ENCODE measurements at places on chromosomes 5 and 9.

- no peak for DNase-seq
Measured at GRCh38 chr5:16891033-16891432, 45.1 kb downstream of the MYO10 start.

DNA sequence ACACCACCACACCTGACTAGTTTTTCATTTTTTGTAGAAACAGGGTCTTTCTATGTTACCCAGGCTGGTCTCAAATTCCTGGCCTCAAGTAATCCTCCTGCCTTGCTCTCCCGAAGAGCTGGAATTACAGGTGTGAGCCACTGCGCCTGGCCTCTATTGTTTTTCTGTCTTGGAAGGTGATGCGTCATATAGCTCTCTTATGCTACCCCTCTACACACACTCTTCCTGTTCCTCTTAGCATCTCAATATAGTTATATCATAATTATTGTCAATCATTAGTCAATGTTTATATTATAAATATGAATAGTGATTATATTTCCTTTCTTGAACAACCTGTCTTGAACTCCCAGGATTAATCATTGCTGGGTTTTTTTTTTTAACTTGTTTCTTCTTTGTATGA, 7.3 kb downstream of the PKD2L2 start:
- no peak for DNase-seq

GRCh38 chr5:73351593-73351992, 97.0 kb downstream of the FOXD1 start:
- DNase-seq = no peak

DNA sequence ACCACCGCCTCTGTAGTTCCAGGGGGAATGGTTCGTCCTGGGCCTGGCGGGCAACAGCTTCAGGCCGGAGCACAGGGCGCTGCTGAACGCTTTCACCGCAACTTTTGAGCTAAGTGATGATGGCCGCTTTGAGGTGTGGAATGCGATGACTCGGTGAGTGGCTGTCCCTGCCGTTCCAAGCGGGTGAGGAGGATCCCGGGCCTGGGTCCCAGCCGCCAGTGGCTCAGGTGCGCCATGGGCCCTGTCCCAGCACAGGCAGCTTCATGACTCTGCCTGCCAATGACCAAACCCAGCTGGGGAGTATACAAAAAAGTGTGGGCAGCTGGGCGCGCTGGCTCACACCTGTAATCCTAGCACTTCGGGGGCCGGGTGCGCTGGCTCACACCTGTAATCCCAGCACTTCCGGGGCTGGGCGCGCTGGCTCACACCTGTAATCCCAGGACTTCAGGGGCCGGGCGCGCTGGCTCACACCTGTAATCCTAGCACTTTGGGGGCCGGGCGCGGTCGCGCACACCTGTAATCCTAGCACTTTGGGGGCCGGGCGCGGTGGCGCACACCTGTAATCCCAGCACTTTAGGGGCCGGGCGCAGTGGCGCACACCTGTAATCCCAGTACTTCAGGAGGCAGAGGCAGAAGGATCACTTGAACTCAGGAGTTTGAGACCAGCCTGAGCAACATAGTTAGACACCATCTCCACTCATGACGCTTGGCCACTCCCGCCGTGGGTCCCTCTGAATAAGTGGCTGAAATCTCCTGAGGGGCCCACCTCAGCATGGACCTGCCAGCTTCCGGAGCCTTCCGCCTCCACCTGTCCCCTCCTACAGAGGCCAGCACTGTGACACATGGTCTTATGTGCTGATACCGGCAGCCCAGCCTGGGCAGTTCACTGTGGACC, 1.1 kb downstream of the LCN12 start:
- DNase-seq = no peak

GRCh38 chr9:137071282-137071681, 925 bp upstream of the SAPCD2 start:
- no peak for DNase-seq

DNA sequence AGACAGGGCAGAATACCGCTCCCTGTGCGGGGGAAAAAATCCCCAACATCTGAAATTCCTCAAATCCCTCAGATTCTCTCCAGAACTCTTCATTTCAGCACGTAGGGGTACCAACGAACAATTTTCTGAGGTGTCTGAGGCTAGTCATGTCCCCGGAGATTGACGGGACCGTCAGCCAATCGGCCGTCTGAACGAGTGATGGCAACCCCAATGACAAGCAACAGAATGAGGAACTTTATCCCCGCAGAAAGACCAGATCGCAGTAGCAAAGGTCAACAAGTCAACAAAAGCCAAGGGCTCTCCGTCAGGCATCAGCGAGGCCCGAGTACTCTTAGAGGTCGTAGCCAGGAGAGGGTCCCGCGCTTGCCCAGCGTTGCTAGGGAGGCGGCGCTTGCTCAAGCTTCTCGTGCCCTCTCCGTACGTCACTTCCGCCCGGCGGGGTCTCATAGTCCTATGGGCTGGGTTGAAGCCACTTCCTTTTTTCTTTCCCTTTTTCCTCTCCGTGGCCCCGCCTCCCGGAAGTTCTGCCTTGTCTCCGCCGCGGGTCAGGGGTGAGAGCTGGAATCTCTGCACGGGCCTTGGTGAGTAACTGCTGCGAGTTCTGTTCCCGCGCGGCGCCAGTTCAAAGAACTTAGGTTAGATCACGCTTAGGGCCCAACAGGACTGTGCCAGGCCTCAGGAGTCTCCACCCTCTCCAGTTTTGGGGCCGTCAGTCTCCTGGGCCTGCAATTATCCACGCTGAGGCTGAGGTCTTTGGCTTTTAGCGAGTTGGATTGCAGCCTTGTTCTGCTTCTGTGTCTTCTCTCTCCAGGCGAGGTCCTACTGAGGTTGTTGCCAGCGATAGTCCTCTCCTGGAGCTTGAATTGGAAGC, at the start of gene RNF20:
TSS of gene RNF20 (plus strand) at position 520 of the 871 bp plus-strand sequence. CDS start 1,571 bp downstream, outside the sequence.
- DNase-seq = peak; percentile 75

DNA sequence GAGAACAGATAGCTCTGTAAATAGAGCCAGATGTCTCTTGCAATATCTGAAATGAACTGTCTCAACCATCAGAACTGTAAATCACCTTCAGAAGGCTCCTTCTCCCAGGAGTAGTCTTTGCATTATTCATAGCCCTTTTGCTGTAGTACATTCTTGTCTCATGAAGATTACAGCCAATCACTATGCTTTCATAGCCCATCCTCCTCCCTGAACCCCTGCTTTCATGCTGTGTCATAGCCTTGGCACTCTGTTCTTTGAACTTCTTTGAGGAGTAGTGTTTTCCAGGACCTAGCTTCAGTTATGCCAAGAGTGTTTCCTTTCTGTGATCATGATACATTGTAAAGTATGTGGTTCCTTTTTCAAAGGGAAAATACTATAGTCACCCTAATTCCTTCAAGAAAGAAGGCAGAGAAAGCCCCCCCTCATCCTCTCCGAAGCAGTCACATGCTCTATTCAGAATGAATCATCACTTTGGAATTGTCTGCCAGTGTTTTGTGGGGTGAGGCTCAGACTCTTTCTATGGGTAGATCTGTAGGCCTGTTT, 61.1 kb downstream of the GRIA1 start:
- DNase-seq = no peak

GRCh38 chr5:87116825-87117512, 150.7 kb upstream of the RASA1 start:
- DNase-seq = no peak

DNA sequence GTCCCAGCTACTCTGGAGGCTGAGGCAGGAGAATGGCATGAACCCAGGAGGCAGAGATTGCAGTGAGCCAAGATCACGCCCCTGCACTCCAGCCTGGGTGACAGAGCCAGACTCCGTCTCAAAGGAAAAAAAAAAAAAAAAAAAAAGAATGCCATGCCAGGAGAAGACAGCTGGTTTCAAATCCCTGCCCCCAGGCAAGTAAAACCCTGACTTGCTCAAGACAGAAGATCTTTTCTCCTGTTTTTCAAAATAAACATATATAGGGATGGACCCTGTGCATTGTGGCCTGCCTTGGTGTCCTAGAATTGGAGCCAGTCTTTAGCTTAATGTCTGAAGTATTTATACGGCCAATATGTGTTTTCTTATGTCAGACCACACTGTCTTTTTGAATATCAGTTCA, 177.1 kb downstream of the NR3C1 start:
- DNase-seq = no peak

GRCh38 chr5:178418471-178419010, 171.7 kb downstream of the COL23A1 start:
- no peak for DNase-seq

DNA sequence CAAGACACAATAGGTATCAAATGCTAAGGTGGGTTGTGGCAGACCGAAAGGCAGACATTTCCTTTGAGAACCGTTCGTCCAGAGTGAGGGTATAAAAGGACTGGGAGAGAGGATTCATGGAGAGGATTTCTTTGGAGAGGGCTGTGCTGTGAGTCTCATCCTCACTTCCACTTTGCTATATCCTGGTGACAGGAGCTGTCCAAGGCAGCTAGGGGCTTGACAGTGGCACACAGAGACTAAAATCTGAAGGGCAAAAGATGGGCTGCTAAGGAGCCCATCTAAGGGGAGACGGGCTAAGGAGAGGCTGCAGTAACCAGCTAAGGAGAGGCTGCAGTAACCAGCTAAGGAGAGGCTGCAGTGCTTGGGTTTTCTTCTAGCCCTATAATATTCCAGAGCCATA, 214.0 kb upstream of the ADRA1B start:
- no peak for DNase-seq

GRCh38 chr5:90533794-90534193, 4.4 kb upstream of the LYSMD3 start:
- no peak for DNase-seq

DNA sequence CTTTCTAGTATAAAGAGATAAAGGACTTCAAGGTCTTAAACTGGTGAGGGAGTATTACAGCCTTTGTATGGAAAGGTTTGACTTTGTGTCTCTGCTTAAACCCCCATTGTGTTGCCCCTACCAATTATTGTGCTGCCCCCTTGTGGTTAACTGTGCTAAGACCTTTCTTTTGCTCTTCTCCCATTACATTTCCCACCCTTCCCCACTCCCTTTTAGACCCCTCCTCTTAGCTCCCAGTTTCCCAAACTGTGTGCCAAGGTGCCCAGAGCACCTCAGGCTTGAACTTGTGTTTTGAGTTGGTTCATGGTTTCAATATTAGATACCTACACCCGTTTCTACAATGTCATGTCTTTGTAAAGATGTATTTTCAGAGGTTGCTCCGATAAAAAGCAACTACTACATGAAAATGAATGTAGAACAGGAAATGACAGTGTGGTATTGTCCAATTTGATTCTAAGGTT, 2.9 kb downstream of the JAK2 start:
- peak; percentile 6 for DNase-seq

DNA sequence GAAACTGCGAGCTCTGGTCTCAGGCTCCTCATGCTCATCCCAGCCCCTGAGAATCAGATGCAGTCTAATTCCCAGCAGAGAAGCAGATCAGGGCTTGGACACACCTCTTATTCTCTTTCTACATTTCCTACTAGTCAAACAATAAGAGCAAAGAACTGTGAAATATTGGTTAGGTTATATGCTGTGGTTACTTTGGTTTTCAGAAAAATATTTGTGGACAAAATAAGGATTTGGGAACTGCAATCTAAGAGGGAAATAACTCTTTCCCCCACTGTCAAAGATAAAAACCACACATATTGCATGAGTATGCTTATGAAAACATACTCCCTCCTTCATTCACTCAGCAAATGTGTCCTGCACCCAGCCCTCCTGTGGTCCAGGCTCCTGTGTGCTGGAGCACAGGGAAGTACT, 164.5 kb upstream of the S1PR3 start:
- DNase-seq = no peak

DNA sequence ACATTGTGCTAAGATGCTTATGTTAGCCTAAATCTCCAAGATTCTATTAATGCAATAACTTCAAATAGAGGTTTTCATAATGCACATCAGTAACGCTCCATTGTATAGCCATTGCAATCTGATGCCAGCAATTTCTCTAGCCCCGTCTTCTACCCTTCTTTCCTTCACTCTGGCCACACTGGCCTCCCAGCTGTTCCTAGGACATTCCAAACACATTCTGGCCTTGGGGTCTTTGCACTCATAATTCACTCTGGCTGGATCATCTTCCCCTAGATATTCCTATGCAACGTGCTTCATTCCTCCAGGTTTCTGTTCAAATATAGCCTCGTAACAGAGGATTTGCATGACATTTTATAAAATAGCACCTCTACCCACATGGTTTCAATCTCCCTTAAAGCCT, 23.3 kb downstream of the FAM81B start:
- no peak for DNase-seq

DNA sequence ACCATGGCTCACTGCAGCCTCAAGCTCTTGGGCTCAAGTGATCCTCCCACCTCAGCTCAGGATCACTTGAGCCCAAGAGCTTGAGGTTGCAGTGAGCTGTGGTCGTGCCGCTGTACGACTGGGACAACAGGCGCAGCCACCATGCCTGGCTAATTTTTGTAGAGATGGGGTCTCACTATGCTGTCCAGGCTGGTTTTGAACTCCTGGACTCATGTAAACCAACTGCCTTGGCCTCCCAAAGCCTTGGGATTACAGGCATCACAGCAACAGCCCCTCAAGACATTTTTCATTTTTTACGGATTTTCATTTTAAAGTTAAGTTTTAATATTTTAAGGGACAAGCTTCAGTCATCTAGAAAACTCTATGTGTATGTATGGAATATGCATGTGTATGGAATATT, 52.9 kb upstream of the MTMR12 start:
- DNase-seq = no peak

- DNase-seq = no peak
Measured at GRCh38 chr9:130186839-130187522, 14.8 kb downstream of the NCS1 start.

DNA sequence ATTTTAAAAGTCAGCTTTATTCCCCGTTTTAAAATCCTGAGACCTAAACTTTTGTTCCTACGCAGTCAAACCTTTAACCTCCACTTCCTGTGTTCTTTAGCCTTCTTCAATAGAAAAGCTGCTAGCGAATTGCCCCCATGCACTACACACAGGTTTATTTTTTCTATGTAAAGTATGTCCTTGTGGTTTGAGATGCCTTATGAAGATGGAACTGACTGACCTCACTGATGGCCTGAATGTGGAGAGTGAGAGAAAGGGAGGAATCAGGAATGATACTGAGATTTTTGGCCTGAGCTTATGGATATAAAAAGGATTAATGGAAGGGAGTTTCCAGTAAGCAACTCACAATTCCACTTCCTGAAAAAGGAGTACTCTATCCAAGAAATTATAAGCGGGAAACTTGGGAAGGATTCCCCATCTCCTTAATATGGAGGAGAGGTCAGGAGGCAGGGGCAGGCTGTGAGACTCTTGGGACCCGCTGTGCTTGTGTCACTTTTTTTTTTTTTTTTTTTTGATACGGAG, 89.5 kb downstream of the UGCG start:
- no peak for DNase-seq

DNA sequence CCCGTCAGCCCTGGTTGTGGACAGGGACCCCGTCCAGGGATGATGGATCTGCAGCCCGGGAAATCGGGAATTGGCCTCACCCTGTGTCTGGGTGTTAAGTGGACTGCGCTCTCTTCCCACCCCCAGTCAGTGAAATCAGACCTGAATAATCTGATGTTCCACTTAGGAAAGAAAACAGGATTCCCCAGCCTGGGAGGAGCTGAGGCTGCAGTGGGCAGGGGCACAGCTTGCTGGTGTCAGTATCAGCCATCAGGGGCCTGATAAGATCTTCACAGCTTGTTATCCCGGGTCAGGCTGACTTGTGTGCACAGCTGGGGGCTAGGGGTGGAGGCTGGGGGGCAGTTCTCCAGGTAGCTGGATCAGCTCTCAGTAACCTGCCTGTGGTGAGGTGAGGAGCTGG, 29.1 kb downstream of the LMX1B start:
- DNase-seq = no peak

GRCh38 chr9:98104445-98104881, 14.6 kb downstream of the TRIM14 start:
- DNase-seq = no peak

Measured in NCI-H187 treated with DMSO at 0.1 percent for 48 hours (cell line).